WTC11 (cell line): ENCODE measurements at places on chromosomes 13 and 19.

GRCh38 chr19:2457394-2458037 is 757 bp upstream of the LMNB2 start:
- H3K4me3 ChIP-seq = peak overlapping the region; percentile 78
- no peak for DNase-seq
- H3K36me3 ChIP-seq = no peaks in the 10 kb centered on the region
- no peaks in the 10 kb centered on the region for H3K27me3 ChIP-seq
- peak overlapping the region; percentile 60; the same call in 1 of the 2 replicates for H3K27ac ChIP-seq

DNA sequence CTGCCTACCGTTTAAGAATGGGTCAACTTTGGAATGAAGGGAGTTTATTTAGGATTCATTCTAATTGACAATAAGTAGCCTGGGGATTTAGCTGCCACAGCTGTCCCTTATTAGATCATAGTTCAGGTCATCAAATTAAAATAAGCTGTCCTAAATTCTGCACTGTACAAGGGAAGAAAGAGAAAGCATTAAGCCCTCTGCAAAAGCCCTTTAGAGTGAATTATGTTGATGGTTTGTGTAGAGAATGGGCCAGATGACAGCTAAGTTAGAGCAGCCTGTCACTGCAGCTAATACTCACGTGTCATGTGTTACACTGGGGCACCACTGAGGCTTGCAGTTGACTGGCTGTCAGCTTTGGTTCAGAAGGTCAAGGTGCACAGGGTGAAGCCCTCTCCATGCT is 737.1 kb upstream of the SLC10A2 start:
- no peak overlapping the region for H3K27ac ChIP-seq

GRCh38 chr19:38385804-38386257 is 2.0 kb downstream of the GGN start:
- peaks cover 19% of the 10 kb centered on the region for H3K4me1 ChIP-seq
- peaks cover 25% of the 10 kb centered on the region for H3K36me3 ChIP-seq
- H3K27ac ChIP-seq = no peak overlapping the region
- DNase-seq = peak; percentile 46
- no peak overlapping the region; the same call in 1 of the 2 replicates for H3K4me3 ChIP-seq

DNA sequence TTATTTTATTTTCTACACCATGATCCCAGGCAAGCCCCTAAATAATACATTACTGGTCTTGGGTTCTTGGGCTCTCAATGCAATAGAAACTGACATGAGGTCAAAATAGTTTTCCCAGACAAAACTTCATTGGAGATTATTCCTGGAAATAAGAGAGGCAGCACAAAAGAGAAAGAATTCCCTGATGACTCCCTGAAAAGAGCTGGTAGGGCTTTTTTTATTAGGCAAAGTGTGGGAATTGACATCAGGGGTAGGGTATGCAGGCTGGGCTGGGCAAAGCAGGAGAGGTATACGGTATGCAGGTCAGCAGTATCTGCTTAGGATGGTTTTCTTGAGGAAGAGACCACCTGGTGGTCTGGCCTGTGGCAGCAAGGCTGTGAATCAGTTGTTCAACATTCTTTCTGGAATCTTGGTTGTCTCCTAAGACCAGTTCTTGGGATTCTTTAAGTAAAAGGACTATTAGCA is 9.3 kb upstream of the IGFL3 start:
- H3K36me3 ChIP-seq = peaks cover 29% of the 10 kb centered on the region
- H3K4me1 ChIP-seq = peaks cover 29% of the 10 kb centered on the region
- no peak for DNase-seq
- peak overlapping the region; percentile 99 for H3K27ac ChIP-seq

DNA sequence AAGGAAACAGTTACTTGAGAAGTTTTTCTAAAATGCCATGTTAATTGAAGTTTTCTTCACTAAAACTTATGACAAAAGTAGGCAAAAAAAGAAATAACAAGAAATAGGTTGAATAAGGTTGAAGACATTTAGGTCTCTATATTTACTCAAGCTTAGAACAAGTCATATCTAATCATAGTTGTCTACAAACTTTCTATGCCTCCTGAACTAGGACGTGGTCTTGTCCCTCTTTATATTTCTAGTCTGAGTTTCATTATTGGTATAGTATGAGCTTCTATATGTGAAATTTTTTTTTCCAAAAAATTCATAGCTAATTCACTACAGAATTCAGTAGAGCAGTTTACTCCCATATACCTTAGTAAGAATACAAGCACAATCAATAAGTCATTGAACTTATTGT is 836.4 kb downstream of the SLITRK6 start:
- H3K27ac ChIP-seq = no peak overlapping the region
- H3K27me3 ChIP-seq = no peaks in the 10 kb centered on the region
- DNase-seq = no peak
- no peak overlapping the region for H3K4me3 ChIP-seq
